Activated naive CD4-positive, alpha-beta T cell treated with anti-CD3 and anti-CD28 coated beads, Interleukin-2, amount 10 ng/mL, durations not matched to agents 5 hours and 36 hours (primary cell): ENCODE measurements at places on chromosomes 2 and 18. TPM values are rescaled to one million over a fixed set of nuclear protein-coding genes. Genes with fewer than 3 reads are reported as not detected.

Gene KCNK3
- not detected for total RNA-seq

Gene CNDP1
- not detected for total RNA-seq

Gene MATN3
- total RNA-seq, result not detected

Gene CABYR
- 1.2 TPM for total RNA-seq
